ENCODE measurements at places on chromosomes 1 and 21.

GRCh38 chr21:40997831-40998230, 150.9 kb upstream of the DSCAM start:
- DNase-seq, result no peak

DNA sequence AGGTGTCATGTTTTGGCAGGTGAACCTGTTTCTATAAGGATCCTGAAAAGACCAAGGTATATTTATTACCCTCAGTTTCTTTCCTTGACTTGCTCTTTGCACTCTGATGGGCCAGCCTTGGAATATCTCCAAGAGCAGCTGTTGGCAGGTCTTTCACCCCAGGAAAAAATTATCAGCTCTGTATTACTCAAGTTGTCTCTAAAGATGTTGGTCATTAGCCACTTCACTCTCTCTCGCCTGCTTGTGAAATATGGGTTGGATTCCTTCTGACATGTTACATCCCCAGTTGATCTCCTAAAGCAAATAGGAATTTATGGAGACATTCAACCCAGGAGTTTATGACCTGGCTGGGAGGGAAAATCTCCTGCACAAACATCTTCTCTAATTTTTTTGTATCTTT, 85.9 kb downstream of the KCNJ15 start:
- DNase-seq, result no peak

DNA sequence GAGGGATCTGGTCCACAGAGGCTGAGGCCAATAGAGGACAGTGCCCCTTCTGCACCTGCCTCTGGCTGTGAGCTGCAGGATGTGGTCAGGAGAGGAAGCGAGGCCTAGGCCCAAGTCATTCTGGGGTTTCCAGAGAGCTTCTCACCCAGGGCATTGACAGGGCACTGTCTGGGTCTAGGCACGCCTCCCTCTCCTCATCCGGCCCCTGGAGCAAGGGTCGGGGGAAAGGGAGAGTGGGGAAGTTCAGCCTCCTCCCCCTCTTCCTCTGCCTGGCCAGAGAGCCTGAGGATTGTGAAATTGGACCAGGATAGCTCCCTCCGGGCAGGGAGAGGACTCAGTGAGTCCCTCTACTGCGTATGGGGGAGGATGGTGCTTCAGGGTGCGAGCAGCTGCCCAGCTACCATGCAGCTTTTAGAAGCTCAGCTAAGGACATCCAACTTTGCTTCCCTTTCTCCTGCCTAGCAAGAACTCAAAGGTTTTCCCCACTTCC, 6.3 kb upstream of the INAVA start:
- no peak for DNase-seq

DNA sequence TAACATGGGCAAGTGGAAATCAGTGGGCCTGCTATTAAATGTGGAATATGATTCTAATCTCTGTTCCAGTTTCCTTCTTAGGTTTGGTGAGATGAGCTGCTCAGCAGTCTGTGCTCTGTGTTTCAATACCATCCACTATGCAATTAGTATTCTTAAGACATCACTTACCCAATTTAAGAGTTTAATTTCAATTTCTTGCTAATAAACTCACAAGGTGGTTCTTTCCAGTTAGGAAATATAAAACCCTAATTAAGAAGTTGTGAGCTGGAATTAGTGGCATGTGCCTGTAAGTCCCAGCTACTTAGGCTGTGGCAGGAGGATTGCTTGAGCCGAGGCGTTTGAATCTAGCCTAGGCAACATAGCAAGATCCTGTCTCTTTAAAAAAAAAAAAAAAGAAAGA, 51.7 kb downstream of the MPZL1 start:
- no peak for DNase-seq

GRCh38 chr1:89112871-89113613, 12.9 kb downstream of the GBP2 start:
- DNase-seq, result no peak

GRCh38 chr1:172708452-172708851, 49.5 kb downstream of the FASLG start:
- no peak for DNase-seq

- no peak for DNase-seq
Observed at GRCh38 chr21:32483293-32483595, 70.7 kb downstream of the EVA1C start.

GRCh38 chr1:30670240-30671060, 52.9 kb downstream of the MATN1 start:
- DNase-seq, result peak; percentile 13

DNA sequence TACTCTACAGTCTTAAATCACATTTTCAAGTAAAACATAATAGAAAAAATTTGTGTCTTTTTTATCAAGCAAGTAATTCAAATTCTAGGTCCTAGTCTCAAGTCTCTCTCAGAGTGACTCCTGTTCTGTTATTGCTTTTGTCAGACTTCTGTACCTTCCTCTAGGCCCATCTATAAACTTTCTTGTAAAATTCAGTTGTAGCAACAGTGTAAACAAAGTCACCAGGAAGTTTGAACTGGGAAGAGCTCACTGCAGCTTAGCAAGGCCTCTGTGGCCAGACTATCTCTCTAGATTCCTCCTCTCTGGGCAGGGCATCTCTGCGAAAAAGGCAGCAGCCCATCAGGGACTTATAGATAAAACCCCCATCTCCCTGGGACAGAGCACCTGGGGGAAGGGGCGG, 13.5 kb upstream of the ZNF678 start:
- no peak for DNase-seq

GRCh38 chr1:175163702-175164101, 28.9 kb downstream of the KIAA0040 start:
- DNase-seq, result no peak

DNA sequence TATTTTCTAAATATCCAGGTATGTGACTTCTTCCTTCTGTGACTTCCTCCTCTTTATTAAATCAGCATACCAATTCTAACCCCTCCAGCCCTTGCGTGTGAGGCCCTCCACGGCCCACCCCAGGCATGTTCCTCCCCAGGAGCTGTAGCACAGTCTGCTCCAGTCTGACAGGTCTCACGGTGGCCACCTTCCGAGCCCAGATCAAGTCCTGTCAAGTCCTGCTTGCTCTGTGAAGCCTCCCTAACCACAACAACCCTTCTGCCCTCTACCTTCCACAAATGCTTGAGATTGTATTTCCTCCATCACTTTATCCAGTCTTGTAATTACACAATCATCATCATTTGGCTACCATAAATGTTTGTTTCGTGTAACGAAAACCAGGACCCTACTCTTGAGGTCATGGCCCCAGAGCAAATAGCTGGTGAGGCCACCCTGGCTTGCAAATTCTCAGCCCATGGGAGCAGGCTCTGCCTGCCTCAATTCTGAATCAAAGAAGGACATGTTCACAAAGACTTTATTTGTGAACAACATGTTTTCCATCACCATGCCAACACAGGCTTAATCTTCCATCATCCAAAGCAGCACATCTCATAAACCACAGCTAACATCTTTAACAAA, 33.0 kb upstream of the S100A7 start:
- no peak for DNase-seq

DNA sequence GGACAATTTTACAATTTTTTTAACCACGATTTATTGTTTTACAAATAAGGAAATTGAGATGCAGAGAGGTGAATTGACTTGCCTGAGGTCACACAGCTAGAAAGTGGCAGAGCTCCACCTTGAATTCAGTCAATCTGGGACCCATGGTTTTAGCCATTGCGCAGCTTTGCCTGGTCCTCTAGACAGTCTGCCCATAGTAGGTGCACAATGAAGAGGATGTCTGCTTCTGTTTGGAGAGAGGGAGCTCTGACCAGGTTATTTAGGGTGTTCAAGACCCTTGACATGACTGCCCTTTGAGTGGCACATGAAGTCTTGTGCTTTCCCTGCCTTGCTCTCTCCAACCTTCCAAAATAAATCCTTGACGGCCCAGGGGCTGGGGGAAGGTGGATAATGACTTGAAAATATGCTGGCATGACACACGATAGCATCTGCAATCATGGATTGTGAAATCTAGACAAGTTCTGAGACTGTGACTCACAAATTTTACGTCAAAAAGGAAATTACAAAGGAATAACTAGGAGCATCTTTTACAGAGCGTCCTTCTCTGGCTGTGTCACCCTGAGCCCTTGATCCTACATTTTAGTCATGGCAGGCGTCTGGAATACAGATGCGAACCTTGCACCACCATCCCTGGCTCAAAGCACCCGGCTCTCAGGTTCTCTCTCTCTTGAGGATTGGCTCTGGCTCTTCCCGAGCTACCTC, 26.2 kb upstream of the ID3 start:
- DNase-seq, result no peak

GRCh38 chr1:205417870-205418635, 3.8 kb downstream of the LEMD1 start:
- DNase-seq, result no peak

GRCh38 chr1:207336559-207337467, 15.3 kb downstream of the CD55 start:
- no peak for DNase-seq

- DNase-seq, result no peak
Observed at GRCh38 chr21:31011412-31011811, 26.9 kb downstream of the KRTAP19-8 start.

DNA sequence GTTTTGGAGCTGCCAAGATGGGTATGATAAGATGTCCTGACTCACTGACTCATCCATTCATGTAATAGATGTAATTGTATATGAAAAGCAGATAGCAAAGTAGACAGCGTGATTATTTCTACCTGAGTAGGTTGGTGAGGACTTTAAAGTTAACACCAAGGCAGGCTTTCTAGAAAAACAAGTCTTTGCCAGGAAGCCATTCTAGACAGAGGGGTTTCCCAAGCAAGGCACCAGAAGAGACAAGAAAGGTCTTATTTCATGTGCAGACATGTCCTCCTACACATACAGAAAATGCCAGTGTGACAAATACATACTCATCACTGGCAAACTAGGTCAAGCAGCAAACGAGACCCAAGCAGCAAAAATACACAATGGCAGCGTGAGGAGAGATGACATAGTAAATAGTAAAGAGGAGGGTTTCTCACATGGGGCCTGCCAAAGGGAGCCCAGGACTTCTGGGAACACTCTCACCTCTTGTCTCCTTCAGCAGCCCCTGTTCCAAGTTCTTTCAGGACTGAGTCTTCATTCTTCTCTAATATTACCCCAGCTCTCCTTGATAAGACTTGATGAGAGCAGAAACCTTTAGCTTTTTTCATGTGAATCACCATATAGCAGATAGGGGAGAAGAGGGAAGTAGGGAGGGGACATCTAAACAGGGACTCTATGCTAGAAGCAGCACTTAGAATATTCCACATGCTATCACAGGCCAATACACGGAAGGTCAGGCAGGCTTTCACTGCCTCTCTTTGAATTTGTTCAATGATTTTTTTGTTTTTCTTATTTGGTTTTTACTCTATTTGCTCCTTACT, 114.6 kb upstream of the ATP1B1 start:
- DNase-seq, result no peak

GRCh38 chr1:59523745-59524450, 227.0 kb downstream of the FGGY start:
- DNase-seq, result no peak

GRCh38 chr1:37434292-37435225, 39.8 kb upstream of the ZC3H12A start:
- DNase-seq, result peak; percentile 71

DNA sequence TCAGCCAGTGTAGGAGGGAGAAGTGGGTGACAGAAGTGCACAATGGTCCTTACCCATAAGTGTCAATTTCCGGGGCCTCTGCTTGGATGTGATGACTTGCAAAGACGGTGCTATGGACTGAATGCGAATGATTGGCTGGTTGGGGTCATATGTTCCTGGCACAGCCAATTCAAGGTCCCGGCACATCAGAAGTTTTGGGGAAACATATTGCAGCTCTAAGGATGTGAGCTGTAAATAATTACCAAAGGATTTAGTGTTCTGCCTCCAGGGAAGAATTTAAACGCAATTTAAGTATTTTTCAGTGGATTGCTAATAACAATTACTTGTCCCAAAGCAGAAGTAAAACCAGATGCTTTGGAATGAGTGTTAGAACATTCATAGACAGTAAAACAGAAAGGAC, 26.9 kb upstream of the EXOSC10 start:
- no peak for DNase-seq

Data from left hindlimb (tissue), 1 donor.